Hindlimb muscle (tissue), 1 donor: ENCODE measurements at places on chromosomes 4 and X.

- DNase-seq = no peak
These were observed 4.6 kb downstream of the CCKAR start for GRCh38 chr4:26485684-26486083.

GRCh38 chr4:148497258-148497657, 55.0 kb upstream of the NR3C2 start:
- DNase-seq = no peak

DNA sequence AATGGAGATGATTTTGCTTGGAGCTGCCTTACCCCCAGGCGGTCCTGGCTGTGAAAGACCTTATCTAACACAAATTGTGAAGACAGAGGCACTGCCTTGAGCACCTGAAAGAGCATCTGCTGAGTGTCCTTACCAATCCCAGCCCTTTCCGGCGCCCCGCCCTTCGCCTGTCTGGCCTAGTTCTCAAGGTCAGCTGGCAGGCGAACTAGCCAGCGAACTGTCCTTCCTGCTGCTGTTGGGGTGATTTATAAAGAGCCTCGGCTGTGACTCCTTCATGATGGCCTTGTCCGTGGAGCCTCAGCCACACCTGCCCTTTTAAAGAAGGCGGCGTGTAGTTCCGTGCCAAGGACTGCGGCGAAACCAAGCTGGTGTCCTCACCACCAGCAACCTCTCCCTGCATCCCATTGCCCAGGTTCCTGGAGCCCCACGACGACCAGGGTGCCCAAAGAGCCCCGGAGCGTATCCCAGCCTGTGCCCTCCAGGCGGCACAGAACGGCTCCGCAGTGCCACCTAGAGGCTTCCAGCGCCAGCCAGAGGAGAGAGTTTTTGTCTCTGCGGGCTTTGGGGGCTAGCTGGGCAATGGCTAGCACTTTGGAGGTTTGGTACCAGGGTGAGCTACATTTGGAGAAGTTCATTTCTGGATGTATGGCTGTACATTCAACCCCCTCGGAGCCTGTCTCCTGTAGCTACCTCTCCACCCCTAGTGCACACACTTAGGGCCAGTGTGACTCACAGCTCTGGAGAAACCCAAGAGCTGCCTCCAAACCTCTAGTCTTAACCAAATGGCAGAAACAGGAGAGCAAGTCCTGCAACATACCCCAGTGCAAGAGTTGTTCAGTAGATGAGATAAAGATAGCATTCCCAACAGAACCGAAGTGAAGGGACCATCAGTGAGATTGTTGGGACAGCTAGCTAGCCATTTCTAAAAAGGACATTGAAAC, 36.8 kb upstream of the VMA21 start:
- peak; percentile 1 for DNase-seq

GRCh38 chr4:14910411-14910810, 91.9 kb upstream of the CPEB2 start:
- no peak for DNase-seq

DNA sequence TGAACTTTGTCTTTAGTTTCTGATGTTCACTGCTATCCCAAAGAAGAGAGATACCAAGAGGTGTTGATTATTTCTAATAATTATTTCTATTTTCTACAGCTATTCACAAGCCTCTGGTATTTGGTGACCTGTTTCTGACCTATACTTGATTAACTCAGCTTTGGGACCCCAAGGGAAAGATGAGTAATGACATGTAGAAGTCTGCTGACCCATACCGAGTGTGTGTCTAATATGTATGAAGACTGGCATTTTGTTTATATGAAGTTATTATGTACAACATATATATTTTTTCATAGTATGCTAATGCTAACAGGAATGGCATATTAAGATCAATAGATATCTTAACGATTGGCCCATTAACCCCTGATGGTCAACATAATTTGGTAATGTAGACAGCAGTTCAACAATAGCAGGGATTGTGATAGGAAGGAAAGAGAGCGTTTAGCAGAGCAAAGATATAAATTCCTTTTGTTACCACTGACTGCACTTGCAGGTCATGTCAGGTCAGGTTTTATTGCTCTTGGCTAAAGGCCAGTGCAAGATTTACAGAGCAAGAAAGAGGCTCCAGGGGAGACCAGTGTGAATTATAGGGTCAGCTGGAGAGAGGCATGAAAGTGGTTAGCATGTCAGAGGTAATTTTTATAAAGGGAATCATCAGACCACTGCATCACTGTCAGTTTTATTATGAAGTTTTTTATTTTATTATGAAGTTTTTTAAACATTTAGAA, 94.7 kb upstream of the DIPK2B start:
- DNase-seq = no peak

DNA sequence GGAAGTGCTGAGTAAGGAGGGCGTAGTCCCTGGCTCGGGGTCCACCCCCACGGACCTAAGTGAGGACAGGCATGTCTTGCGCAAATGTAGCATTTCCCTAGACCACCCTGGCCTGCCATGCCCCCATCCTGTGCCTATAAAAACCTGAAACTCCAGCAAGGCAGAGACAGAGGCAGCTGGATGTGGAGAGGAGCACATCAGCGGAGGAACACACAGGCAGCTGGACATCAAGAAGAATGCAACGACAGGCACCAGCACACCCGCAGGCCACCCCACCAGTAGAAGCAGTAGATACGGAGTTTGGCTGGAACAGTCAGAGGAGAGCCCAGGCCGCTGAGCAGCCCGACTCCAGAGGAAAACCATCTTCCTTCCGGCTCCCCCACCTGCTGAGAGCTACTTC, 345.9 kb downstream of the FSTL5 start:
- no peak for DNase-seq

DNA sequence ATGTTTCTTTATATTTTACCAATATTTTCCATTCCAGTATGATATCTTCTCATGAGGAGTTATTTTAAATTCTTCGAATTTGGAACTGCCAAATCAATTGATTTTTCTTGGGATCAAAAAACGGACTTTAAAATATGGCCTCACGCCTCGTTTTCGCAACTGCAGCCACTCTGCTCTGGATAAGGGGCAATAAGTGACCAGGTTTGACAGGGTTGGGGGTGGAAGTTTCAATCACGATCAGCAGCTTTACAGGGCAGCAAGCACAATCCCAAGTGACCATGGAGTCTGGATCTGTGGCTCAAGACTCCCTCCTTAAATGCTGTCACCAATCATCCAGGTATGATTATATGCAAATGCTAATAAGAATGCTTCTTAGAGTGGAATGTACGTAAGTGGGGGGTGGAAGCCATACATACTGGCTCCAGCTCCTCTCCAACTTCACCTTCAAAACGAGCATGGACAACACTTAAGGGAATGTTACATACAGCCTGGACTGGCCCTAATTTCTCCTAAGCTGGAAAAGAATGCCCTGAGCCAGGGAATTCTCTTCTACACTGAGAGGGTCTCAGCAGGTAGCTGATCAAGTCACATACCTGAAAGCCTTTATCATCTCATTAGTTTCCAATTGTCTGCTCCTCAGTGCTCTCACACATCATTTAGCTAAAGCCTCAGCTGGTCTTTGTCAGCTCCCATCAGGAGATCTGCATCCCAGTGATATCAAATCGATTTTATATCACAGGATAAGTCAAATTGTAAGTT, 176.9 kb upstream of the DCAF8L1 start:
- no peak for DNase-seq

GRCh38 chr4:125389713-125390112, 75.0 kb downstream of the FAT4 start:
- DNase-seq = peak; percentile 45

- DNase-seq = no peak
These were observed 181.5 kb downstream of the SLIT2 start for GRCh38 chr4:20433097-20433705.

GRCh38 chr4:83146841-83147240, 32.3 kb upstream of the PLAC8 start:
- DNase-seq = no peak

DNA sequence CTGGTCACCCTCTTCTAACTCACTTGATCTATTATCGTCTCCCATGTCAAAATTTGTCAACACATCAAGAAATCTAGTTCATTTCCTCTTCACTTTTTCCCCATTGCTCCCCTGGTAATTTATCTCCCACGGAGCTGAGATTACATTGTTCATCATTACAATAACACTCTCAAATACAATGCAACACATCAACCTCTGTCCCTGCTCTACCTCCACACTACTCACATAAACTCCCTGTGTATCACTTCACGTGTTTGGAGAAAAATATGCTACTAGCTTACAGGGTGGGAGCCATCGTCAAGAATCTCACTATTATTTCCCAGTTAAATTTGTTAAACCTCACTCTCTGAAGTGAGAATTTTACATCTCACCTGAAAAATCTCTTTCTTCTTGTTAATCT, 1006.4 kb downstream of the ARAP2 start:
- no peak for DNase-seq

- DNase-seq = peak; percentile 22
These were observed 12.2 kb downstream of the EGFL6 start for GRCh38 chrX:13581554-13581953.

GRCh38 chr4:126386512-126386911, 1071.8 kb downstream of the FAT4 start:
- DNase-seq = no peak

DNA sequence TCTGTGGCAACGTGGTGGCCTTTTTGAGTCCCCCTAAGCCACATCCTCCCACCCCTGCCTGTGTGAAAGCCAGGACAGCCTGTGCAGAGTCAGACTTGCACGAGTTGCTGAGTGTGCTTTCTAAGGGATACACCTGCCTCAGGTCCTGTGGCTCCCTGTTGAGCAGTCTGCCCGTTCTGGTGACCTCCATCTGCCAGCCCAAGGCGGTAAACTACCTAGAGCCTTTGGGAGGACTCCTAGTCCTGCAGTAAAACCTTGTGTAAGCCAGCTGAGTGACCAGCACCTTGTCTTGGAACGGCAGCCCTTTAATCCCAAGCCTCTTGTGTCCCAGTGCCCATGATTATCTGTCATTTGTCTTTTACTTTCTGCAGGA, 69.3 kb downstream of the NBDY start:
- DNase-seq = no peak

DNA sequence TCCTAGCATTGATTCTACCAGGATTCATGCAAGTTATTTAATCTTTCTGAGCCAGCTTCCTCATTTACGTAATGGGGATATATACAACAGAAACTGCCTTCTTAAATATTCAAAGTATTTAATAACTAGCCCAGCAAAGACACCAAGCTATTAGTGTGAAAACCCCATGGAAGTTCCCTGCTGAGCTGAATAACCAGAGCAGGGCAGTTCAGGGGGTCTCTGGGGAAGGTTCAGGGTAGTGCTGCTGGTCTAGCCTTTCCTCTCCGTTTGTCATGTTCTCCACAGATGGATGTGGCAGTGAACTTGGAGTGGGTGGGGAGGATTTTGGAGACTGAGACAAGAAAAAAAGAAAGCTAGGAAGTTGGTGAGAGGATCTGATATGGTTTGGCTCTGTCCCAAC, 240.8 kb upstream of the TAPT1 start:
- DNase-seq = no peak

DNA sequence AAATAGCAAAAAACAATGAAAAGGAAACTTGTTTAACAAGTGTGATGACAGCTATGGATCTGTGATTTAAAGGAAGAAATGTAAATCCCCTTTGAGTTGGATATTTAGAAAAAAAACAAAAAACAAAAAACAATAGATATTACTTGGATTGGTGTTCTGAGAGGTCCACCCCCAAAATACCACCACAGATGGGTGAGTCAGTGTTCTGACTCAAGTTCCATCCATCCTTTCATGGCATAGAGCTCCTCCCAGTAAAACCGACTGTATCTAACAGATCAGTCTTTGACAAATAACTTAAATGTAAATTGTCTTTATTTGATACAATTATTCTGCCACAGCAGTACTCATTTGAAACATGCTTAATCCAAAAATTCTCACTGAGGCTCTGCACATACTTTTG, 27.4 kb downstream of the TMPRSS11B start:
- DNase-seq = no peak

- DNase-seq = no peak
These were observed 10.8 kb downstream of the ARX start for GRCh38 chrX:25005034-25005381.

DNA sequence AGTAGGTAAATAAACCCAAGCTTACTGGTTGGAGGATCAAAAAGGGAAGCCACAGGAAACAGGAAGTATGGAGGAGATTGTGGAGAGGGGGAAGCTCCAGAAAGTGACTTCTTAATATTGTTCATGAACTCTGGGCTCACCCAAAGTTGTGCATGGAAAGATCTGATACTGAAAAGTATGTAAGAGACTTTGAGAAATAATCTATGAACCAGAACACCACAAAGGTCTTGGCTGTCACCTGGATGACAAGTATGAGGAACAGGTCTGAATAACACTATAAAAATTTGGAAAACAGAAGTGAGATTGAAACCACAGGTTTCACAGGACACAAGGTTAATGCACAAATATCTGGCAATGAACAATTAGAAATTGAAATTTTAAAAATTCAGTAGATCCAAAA, 567.4 kb downstream of the INPP4B start:
- no peak for DNase-seq

DNA sequence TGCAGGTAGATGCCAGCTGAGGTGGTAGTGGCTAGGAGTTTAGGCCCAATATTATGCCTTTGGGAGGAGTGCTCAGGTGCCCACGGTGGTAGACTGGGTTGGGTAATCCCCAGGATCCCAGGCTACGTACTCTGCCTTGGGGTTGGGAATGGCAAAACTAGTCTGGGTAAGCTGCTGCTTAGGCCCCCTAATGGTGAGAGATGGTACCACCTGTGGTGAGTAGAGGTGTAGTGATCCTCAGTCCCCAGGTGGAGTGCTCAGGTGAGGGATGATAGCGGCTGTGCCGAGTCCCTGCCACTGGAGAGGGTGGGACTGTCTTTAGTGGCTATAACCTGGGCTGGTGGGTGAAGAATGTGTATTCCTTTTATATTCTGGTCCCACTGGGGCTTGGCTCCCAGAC, 75.2 kb downstream of the IL1RAPL2 start:
- no peak for DNase-seq

DNA sequence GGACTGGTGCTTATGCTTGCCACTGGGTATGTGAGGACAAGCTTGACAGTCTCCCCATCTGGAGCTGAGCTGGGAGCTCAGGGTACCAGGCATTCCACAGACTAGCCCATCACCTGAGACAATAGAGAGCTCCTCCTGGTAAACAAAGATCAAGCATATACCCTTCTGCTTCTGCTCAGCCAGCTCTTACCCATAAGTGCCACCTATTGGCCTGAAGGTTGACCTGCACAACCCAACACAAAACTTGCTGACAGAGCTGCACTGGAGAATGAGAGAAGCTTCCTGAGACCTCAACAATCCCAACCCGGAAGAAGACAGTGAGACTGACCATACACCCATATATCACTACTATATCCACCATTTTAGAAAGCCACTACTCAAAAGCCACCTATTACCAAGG, 1049.2 kb upstream of the INTU start:
- no peak for DNase-seq

DNA sequence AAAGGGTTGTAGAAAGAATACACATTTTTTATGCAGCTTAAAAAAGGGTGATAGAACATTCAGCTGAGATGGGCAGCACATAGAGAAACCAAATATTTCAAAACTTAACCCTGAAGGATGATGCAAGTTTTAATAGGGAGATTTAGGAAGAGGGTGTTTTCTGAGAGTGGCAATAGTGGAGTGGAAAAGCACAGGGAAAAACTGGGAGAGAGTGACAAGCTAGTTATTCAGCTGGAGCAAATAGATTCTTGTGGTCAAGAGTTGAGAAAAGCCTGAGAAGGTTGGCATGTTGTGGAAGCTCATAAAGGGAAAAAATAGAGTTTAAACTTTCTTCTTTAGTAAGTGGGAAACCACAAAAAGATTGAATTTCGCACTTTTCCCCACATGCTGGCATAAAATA, 359.6 kb upstream of the PITX2 start:
- DNase-seq = no peak

GRCh38 chr4:27062256-27062655, 201.6 kb downstream of the STIM2 start:
- no peak for DNase-seq
